ENCODE measurements at places on chromosomes 7 and 10.

DNA sequence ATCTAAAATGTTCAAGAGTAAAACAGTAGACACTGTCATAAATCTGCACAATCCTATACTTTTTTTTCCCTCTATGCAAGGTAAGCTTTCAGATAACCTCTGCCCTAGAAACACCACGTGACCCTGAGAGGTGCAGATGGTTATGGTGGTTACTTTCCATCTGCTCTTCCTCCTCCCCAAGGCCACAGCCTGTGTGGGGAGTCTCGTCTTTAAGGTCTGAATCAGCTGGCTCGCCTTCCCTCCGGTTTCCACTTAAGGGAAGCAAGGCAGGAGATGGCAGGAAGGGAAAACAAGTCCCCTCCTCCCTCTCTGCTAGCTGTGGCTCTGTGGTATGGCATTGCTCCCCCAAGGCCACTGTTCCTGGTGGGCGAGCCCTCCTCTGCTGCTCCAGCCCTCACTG, 181.8 kb downstream of the GLI3 start:
- no peak for ATAC-seq

- ATAC-seq, result no peak
Measured at GRCh38 chr7:87204933-87205332, 14.6 kb downstream of the TMEM243 start.

GRCh38 chr10:51758366-51758765, 59.0 kb upstream of the CSTF2T start:
- ATAC-seq, result no peak

GRCh38 chr10:27865221-27865635, 119.6 kb upstream of the MKX start:
- no peak for ATAC-seq

- no peak for ATAC-seq
Measured at GRCh38 chr7:46932676-46933424, 649.1 kb downstream of the TNS3 start.

DNA sequence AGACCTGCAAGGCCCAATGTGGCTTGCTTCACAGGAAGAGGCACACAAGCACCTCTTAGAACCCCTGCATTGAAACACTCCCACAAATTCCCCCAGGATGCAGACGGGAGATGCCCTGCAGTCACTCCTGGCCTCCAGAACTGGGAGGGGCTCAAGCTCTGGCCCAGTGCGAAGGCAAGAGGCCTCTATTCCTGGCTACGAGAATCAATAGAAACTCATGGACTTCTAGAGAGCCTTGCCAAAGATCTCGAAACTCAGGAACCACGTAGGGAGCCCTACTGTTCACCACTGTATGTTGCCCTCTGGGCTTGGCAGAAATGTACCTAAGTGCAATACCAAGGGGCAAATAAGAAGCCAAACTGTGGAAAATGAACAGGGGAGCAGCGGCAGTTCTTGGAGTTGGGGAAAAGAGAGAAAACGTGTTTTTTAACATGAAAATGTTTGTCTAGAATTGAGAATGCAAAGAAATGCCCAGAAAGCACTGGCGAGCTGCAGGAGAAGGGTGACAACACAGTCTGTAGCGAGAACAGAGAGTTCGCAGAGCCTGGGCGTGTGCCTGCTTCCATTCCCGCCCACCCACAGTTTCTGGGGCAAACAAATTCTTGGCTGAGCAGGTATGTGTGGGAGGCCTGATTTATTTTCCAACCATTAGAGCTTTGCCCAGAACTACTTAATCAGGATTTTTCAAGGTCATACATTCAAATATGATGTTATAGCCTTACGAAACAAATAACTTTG, 260.5 kb upstream of the KLF14 start:
- peak; percentile 39 for ATAC-seq

GRCh38 chr10:87635498-87636312, 24.0 kb upstream of the PAPSS2 start:
- ATAC-seq, result peak; percentile 96

DNA sequence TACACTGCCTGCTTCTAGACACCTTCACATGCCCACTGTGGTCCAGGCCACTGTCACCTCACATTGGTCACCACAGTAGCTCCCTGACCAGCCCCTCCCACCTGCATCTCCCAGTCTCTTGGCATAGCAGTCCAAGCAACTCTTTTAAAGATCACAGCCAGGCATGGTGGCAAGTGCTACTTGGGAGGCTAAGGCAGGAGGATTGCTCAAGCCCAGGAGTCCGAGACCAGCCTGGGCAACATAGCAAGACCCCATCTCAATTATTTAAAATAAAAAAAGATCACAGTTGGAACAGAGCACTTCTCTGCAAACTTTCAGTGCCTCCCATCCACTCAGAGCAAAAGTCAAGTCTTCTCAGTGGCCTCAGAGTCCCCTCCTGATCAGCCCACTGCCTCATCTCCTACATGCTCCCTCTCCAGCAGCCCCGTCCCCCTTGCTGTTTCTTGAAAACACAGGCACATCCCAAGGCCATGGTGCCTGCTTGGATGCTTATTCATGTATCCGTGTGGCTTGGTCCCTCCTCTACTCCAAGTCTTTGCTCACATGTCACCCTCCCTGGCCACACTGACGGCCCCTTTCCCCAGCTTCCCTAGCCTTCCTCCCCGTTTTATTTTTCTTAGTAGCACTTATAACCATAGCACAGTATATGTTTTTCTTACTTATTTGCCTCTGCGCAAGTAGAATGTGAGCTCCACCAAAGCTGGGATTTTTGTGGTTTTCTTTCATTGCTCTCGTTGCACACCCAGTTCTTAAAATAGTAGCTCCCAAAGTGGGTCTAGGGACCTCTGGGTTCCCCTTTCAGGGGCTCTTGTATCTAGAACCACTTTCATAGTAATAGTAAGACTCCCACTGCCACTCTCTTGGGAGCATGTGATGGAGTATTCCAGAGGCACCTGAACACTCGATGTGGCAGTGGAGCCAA, 19.5 kb downstream of the TSPAN15 start:
- no peak for ATAC-seq

GRCh38 chr7:156039971-156040677, 227.9 kb upstream of the SHH start:
- no peak for ATAC-seq

GRCh38 chr10:129334266-129334665, 132.8 kb upstream of the MGMT start:
- ATAC-seq, result no peak

DNA sequence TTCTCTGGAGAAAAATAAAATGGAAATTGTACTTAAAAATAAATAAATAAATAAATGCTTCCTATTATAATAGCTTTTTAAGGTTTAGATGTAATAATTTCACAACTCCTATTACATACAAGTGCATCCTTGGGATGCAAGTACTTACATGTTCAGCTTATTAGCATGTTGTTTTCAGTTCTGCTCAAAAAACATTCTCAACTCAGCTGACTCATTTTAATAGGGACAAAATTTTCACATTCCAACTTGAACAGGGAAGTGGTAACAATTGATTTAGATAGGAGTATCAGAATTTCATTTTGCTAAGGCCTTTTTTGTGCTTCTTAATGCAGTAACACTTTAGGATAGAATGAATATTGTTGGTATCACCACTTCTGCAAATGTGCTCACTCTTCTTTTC, 16.7 kb upstream of the PAPSS2 start:
- no peak for ATAC-seq

GRCh38 chr7:118826246-118826645, 601.7 kb downstream of the ANKRD7 start:
- no peak for ATAC-seq

- ATAC-seq, result no peak
Measured at GRCh38 chr10:117248750-117249465, 8.0 kb downstream of the SLC18A2 start.

DNA sequence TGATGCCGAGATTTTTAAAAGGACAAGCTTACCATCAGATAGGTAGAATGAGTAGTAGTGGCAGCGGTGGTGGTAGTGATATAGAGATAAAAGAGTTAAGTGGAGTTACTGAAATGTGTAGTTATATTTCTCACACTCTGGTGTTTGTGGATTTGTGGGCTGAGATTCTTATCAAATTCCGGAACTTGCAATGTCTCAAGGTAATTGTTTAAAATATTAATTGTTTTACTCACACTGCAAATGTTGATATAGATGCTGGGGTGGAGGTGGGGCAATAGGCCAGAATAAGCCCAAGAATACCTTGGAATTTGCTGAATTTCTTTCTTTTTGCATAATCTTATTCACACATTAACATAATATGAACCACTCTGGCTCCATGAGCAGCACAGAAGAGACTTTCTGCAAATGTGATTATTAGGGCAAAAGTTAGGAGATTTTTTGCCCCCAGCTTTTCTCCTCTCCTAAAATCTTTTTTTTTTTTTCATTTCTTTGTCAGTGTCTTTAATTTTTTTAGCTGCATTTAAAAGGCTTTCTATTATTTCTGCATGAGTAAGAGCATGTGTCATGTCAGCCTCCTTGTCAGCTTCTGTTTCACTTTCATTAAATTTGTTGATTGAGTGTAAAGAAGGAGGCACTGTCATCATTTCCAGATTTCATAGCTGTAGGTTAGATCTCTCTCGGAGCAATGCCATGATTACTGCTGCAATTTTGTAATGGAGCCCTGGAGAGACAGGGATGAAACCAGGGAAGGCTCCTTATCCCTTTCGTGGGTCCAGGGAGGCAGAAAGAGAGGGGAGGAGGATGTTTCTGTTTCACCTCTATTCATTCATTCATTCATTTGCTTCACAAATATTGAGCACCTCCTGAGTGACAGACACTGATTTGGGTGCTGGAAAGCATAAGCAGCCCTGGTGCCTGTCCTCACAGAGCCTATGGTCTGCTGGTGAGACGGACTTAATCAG, 13.1 kb upstream of the SGMS1 start:
- ATAC-seq, result peak; percentile 95

DNA sequence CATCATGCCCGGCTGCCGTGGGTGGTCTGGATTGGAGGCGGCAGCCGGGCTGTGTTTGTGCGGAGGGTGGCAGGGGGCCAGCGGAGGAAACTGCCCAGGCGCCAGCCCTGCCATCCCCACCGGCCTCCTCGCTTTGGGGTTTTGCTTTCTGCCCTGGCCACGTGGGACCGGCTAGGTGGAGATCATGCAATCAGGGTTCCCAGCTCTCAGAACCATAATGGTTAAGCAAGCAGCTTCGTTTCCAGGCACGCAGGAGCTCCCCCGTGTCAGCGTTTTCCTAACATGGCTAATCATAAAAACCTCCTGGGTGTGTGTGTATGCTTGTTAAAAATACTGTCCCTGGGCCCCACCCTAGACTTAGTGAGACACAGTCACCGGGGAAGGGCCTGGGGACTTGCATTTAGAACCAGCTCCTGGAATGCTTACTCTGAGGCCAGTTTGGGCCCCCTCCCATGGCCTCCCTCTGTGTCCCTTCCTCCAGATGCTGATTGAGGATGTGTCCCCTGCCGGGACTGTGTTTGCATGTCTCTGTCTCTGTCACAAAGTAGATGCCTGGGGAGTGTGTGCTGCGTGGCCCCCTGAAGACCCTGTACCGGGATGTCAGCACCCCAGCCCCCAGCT, 119.3 kb downstream of the CUX1 start:
- ATAC-seq, result no peak

All from activated T-helper 17 cell treated with anti-CD3 and anti-CD28 coated beads, Interleukin-2, amount 50 U/mL, for 72 hours (primary cell).